NCI-H1092 (cell line): ENCODE measurements at places on chromosomes 2 and 18.
A peak's percentile ranks its signal among the peaks of the same experiment; 100 is the strongest.

DNA sequence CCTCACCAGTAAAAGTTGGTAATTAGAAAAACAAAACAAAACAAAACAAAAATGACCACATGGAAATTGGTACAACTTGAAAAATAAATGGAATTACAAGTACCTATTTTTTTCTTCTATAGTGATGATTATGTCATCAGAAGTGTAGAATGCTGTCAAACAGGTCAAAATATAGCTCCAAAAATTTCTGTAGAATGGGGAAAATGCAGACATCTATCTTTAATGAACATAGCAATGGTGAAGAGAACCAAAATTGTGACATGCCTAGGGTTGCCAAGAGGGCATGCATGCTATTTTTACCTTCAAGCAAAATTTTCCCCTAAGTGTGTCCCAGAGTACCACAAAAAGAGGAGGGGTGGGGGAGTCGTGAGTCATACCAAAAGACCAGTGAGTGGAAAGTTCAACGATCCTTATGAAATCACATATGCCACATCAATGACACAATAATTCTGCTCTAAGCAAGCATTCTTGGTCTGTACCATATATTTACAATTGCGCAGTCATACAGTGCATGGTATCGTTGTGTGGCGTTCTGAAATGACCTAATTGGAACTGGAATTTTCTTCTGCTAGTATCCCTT is 1436.4 kb downstream of the SUCLG1 start:
- no peak for DNase-seq

GRCh38 chr2:129876541-129876940 is 102.9 kb upstream of the RAB6C start:
- no peak for DNase-seq

- no peak for DNase-seq
Observed at GRCh38 chr2:44367591-44367990, 5.8 kb downstream of the CAMKMT start.

- no peak for DNase-seq
Observed at GRCh38 chr18:54720620-54721019, 107.7 kb upstream of the RAB27B start.

GRCh38 chr2:39510140-39510539 is 73.1 kb upstream of the MAP4K3 start:
- no peak for DNase-seq

DNA sequence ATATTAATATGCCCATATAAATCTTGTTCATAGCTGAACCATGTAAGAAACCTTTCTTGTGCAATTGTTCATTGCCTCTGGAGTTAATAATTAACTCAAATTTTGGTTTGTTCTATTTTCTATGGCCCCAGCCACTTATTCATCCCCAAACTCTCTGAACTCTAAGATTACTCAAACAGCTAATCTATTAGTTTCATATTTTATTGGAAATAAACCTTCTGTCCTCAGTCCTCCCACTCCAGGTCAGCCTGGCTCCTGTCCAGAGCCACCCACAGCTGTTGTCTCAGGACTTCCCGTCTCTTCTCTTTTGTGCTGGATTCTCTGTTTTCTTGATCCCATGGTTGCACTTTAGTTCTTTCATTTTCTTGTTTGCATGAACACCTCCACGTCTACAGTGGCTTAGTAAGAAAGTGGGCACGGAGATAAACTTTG is 4.4 kb upstream of the RNF103 start:
- no peak for DNase-seq

- no peak for DNase-seq
Observed at GRCh38 chr2:38615237-38615636, 12.5 kb upstream of the HNRNPLL start.

- no peak for DNase-seq
Observed at GRCh38 chr2:46493241-46493970, 14.0 kb downstream of the TMEM247 start.

GRCh38 chr18:10113121-10114022 is 199.6 kb downstream of the VAPA start:
- DNase-seq = no peak

- DNase-seq = no peak
Observed at GRCh38 chr2:231987124-231987727, 25.7 kb downstream of the DIS3L2 start.

- no peak for DNase-seq
Observed at GRCh38 chr2:42974169-42974720, 181.9 kb upstream of the HAAO start.

DNA sequence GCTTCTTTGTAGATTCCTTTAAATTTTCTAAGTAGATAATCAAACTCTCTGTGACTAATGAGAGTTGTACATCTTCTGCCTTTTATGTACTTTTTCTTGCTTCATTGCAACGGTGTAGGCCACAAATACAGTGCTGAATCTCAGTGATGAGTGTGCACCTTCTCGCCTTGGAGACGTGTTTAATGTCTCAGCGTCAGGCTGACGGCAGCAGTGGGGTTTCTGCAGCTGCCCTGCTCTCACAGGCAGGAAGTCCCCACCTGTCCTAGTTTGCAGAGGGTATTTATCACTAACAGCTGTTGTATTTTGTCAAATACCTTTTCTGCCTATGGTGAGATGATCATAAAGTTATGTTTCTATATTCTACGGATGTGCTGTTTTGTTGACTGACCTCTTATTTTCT is 13.3 kb downstream of the AGXT start:
- peak; percentile 39 for DNase-seq

DNA sequence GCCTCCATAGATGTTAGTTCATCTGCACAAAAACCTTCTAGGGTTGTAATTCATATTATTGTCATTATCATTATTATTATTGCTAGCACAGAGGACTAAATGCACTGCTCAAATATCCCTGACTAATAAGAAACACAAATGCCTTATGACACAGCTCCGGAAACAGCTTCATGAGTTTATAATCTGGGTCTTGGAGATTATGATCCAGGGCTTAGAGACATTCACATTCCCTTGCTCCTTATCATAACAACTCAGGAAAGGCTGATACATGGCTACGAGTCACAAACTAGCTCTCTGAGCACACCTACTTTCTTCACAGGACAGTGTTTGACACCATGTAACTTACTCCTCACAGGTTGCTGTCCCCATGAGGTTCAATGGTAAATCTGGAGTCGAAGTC is 102.2 kb upstream of the TTC39C start:
- DNase-seq = no peak

DNA sequence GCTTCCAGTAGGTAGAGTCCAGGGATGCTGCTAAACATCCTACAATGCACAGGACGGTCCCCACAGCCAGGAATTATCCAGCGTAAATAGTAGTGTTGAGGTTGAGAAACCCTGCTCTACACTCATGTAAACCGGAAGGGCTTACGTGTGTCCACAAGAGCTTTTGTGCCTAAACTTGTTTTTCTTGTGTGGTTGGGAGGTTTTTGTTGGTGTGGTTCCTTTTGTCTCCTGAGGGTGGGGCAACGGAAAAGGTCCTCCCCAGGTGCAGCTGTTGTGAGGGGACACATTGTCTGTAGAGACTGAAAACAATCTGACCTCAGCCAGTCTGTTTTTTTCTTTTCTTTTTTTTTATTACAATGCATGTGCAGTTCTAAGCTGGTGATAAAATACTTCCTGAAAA is 72.7 kb upstream of the MGAT5 start:
- DNase-seq = no peak

GRCh38 chr2:73842739-73843019 is 13.9 kb downstream of the STAMBP start:
- DNase-seq = no peak

GRCh38 chr2:170996316-170996715 is 67.3 kb downstream of the GORASP2 start:
- no peak for DNase-seq

GRCh38 chr2:172248381-172248780 is 145.7 kb upstream of the DLX2 start:
- DNase-seq = no peak

DNA sequence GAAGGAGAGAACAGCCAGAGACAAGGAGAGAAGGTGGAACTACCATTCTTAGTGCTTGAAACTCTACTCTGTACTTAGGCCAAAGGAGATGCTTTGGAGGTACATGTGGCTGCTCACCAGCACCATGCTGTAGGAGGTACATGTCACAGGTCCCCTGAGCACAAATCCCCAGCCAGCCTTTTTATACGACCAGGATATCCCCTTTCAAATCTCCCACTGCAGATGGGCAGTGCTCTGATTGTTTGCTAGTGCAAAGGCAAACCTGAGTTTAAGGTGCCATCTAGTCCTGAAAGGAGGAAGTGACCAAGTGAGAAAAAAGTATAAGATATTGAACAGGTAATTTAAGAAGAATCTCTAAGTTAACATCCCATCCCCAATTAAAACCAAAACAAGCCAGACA is 17.1 kb upstream of the TTC21B start:
- DNase-seq = no peak

GRCh38 chr2:232228971-232229894 is 149.3 kb upstream of the ALPP start:
- no peak for DNase-seq

GRCh38 chr2:142803158-142803557 is 74.3 kb upstream of the KYNU start:
- DNase-seq = no peak

GRCh38 chr2:42336361-42336965 is 24.6 kb downstream of the COX7A2L start:
- DNase-seq = no peak

GRCh38 chr18:76686737-76687231 is 135.6 kb upstream of the ZNF236 start:
- DNase-seq = peak; percentile 68

DNA sequence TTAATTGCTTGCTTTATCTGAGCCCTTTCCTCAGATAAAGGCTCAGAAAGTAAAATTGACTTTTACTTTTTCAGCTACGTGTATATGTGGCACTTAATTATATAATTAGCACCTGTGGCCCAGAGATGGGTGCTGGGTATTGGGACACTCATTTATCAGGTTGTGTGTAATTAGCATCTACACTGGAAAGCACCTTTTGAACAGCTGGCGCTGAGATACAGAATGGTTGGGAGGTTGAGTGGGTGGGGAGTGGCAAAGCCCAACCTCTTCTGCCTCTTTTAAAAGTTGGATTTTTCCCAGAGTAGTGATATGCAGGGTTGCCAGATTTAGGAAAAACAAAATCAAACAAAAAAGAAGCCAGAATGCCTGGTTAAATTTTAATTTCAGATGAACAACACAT is 23.9 kb downstream of the SPTBN1 start:
- no peak for DNase-seq

DNA sequence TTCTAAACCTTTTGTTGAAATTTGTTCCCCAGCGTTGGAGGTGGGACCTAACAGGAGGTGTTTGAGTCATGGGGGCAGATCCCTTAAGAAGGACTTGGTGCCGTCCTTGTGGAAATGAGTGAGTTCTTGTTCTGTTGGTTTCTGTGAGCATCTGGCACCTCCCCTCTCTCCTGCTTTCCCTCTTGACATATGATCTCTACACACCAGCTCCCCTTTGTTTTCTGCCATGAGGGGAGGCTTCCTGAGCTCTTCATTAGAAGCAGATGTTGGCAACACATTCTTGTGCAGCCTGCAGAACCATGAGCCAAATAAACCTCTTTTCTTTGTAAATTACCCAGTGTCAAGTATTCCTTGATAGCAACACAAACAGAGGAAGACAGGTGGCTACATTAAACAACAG is 23.8 kb downstream of the NABP1 start:
- peak; percentile 34 for DNase-seq

DNA sequence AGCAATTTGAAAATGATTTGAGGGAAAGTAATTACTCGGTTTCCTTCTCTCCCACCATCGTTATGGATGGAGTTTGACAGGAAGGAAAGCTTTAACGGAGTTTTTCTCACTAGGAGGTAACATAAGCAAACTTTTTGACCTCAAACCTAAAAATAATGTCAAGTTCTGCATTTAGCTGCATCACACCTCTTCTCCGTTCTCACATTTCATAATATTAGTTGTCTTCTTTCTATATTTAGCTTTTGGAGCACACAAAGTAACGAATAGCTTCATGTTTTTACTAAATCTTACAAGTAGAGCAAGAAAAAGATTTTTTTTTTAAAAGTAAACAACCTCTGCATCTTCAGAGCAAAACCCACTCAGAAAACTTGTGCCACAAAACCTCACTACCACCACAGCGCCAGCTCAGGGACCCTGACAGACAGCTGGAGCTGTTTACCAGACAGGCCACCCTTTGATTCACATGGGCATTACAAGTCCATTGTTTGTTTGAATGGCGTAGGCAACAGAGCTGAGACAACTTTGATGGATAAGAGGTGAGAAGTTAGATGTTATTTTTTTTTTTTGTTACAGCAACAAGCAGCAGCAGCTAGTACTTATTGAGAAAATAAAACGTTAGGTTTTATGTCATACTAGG is 21.9 kb upstream of the ICOS start:
- DNase-seq = no peak

DNA sequence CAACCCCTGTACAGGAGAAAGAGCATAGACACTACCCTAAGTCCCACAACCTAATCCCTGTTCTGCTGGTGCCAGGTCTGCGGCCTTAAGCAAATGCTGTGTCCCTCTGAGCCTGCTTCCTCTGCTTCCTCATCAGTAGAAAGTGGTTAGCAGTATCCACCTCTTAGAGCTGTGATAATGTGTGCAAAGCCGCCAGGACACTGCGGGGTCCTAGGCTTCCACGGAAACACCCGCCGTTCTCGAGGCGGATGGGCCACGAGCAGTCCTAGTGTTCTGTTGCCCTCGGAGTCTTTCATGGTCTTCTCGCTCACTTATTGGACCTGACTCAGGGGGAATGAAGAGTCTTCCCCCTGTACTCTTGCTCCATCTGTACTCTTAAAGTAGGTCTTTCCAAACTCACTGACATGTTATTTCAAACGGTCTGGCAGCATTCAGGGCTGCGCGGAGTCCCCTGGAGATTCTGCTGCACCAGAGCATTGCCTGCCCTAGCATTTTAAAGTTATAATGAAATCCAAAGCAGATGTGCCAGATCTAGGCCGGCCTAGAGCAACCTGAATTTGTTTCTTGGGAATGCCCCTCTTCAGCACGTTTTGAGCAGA is 107.2 kb upstream of the ZNF236 start:
- DNase-seq = no peak

DNA sequence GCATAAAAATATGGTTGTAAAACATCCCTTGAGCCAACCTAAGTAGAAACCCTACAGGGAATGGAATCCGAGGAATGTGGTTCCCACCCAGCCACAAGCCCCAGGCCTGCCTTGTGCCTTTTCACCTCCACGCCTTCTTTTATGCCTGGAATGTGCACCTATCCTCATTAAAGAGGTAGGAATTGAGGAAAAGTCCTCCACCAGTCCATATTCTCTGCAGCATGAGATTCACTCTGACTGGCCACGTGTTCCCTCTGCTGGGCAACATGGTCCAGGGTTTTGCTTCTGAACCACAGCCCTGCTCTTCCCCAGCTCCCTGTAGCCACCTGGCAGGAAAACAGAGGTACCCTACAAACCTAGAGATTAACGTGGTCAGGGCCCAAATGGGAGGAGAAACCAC is 787.9 kb upstream of the RAB6C start:
- no peak for DNase-seq

GRCh38 chr2:44707945-44708660 is 233.4 kb upstream of the SIX3 start:
- DNase-seq = peak; percentile 60

GRCh38 chr2:41038408-41038807 is 586.5 kb upstream of the SLC8A1 start:
- no peak for DNase-seq

DNA sequence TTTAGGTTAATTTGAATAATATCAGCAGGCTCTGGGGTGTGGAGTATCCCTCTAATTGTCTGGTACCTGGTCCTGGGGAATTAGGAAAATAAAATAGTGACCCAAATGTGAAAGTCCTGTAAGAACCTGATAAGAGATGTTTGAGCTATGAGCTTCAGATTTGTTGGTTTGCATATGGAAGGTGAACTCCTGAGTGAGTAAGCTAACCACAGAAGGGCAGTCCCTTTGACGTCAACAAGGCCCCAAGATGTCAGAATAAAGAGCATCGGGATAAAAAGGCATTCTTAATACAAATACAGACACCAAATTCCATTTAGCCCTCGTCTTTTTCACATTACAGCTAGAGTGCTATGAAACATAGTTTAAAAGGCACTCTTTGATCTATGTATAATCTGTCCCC is 1366.3 kb upstream of the TMEFF2 start:
- DNase-seq = no peak
